Stimulated activated CD8-positive, alpha-beta memory T cell treated with anti-CD3 and anti-CD28 coated beads, Interleukin-4, amount 100 ng/mL, for 24 hours (primary cell): ENCODE measurements at places on chromosomes 13 and 19.

GRCh38 chr13:49459580-49459979, 15.5 kb downstream of the SETDB2 start:
- no peak for DNase-seq

GRCh38 chr13:30907121-30907861, 1.2 kb downstream of the MEDAG start:
- DNase-seq, result no peak

GRCh38 chr19:16442386-16443276, 29.1 kb downstream of the EPS15L1 start:
- DNase-seq, result no peak

- DNase-seq, result no peak
These were observed 332.8 kb upstream of the MIR17HG start for GRCh38 chr13:91014696-91015095.

DNA sequence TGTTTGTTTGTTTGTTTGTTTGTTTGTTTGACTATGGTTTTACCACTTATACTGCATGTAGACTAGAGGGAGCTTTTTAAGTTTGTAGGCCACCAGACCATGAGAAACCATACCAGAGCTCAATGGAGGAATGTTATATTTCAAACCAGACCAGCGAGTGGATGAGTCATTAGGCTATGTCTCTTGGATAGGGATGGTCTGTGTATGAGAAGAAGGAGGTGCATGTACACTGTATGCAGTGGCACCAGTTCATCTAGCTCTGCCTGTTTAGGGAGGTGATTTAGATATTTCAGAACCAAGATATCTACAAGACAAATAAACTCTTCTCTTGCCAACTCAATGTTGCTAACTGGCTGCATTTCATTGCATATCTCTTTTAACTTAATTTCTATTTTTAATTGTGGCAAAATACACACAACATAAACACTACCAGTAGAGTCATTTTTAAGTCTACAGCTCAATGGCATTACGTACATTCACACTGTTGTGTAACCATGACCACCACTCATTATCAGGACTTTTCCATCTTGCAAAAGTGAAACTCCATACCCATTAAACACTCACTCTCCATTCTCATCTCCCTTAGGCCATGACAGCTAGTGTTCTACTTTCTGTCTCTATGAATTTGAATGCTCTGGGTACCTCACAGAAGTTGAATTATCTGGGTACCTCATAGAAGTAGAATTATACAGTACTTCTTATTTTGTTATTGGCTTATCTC, 29.2 kb downstream of the SYDE1 start:
- no peak for DNase-seq
